Thyroid gland (tissue), 4 donors: ENCODE measurements at places on chromosomes 13 and 19. TPM values are rescaled to one million over a fixed set of nuclear protein-coding genes. Genes with fewer than 3 reads are reported as not detected.

GRCh38 chr19:31596751-31597150, 247.5 kb upstream of the TSHZ3 start:
- H3K27ac ChIP-seq: no peak overlapping the region
- H3K36me3 ChIP-seq: no peaks in the 10 kb centered on the region
- H3K27me3 ChIP-seq: no peaks in the 10 kb centered on the region

DNA sequence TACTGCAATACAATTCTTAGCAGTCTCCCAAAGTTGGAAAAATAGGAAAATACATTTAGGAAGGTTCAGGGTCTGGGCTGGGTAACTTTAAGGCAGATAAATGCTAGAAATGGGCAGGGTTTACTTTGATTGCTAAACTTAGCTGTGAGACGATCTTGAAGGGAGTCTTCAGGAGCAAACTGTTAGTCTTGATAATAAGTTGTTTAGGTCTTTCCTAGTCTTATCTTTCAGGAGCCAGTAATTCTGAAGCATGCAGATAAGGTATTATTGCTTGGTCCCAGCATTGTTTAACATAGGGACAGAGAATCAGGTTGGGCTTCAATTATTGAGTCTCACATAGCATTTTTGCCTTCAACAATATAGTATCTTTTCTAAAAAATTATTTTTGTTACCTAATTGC, 262.4 kb upstream of the MIR17HG start:
- no peaks in the 10 kb centered on the region for H3K36me3 ChIP-seq
- H3K4me3 ChIP-seq: no peak overlapping the region
- H3K27ac ChIP-seq: no peak overlapping the region
- no peaks in the 10 kb centered on the region for H3K27me3 ChIP-seq

- H3K27ac ChIP-seq: no peak overlapping the region
- H3K36me3 ChIP-seq: no peaks in the 10 kb centered on the region
- no peak for DNase-seq
- peaks cover 4% of the 10 kb centered on the region for H3K4me1 ChIP-seq
- no peak overlapping the region for H3K4me3 ChIP-seq
These were observed 960 bp upstream of the GSX1 start for GRCh38 chr13:27791146-27791900.

Gene ZNF175
- 9.7 TPM for total RNA-seq
